Stimulated activated CD4-positive, alpha-beta T cell treated with anti-CD3 and anti-CD28 coated beads, Interleukin-15, amount 100 ng/mL, for 24 hours (primary cell): ENCODE measurements at places on chromosomes 1 and 21.

DNA sequence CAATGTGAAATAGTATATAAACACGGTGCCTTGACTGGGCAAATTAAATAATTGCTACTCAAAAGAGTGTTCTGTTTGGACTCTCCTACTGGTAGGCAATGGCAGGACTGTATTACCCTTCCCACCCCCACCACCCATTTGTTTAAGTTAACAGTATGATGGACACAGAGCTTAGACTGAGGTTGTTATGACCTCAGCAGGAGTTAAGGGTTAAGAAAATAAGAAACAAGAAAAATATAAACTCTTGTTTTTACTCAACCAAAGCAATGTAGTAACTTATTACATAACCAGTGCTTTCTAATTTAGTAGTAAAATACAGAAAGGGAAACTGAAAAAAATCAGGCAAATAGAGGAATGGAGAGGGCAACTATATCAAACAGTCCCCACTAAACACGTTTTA is 19.9 kb upstream of the SERPINC1 start:
- DNase-seq = no peak

GRCh38 chr1:13450204-13450603 is 40.0 kb downstream of the PRAMEF20 start:
- no peak for DNase-seq

GRCh38 chr1:236143104-236143948 is 987 bp downstream of the GPR137B start:
- peak; percentile 58 for DNase-seq

- no peak for DNase-seq
Observed at GRCh38 chr1:22722901-22723550, 12.4 kb downstream of the EPHB2 start.

- DNase-seq = no peak
Observed at GRCh38 chr1:90850181-90850897, 133.2 kb upstream of the BARHL2 start.
